ENCODE measurements at places on chromosomes 2 and 18.
A peak's percentile ranks its signal among the peaks of the same experiment; 100 is the strongest.

DNA sequence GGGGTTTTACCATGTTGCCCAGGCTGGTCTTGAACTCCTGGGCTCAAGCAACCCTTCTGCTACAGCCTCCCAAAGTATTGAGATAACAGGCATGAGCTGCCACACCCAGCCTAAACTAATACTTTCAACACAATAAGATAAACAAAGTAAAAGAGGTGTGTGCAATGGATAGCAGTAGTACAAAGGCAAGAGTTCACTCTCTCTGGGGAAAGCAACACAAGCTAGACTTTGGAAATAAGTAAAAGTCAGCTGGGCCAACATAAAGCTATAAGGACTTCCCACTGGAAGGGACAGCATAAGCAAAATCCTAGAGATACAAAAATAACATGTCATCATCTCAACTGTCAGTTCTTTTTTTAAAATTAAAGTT, 5.2 kb upstream of the NOSTRIN start:
- DNase-seq = no peak

DNA sequence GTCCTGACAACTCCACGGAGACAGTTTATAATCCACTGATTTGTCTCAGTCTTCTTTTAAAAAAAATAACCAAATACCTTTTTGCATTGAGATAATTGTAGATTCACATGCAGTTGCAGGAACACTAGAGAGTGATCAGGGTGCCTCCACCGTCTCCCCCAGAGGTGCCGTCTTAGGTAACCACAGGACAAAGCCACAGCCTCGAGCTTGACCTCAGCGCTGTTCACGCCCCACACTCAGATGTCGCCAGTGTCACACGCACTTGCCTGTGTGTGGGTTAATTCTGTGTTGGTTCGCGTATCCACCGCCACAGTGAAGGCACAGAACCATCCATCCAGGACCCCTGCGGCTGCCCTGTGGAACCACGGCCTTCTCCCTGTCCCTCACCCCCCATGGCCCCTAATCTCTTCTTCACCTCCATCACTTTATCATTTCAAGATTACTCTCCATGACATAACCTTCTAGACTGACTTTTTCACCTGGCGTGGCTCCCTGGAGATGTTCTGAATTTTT, 295.0 kb upstream of the HDAC4 start:
- no peak for DNase-seq

DNA sequence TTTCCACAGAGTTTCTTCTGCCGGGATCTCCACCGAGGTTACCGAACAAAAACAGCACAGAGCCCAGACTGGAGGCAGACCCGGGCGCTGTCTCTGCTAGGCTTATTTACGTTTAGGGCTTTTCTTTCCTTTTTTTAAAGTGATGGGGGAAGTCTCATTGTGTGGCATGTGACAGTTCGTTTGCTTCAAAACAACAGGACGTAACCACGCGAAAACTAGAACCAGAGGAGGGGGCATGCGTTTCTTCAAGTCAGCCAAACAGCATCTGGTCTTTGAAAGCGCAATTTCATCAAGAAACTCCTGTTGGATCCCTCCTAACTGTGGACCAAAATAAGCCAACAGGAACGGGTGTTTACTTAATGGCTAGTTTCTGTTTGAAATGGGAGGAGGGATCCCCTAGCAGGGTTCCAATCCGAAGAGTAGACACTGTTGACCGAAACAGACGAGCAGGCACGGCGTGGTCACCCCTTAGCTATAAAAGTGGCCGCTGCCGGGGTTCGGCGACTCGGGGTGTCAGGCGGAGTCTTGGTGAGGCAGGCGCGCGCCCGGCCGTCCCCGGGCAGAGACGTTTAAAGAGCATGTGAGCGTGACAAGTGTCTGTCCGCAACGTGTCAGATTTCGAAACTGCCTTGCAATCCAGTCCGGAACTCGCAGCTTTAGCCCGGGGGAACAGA, 997 bp upstream of the TGIF1 start:
- peak; percentile 63 for DNase-seq

- no peak for DNase-seq
These were observed 414.1 kb upstream of the ID2 start for GRCh38 chr2:8267721-8268120.

- DNase-seq = no peak
These were observed 148.3 kb downstream of the PLEKHA3 start for GRCh38 chr2:178628605-178629004.

DNA sequence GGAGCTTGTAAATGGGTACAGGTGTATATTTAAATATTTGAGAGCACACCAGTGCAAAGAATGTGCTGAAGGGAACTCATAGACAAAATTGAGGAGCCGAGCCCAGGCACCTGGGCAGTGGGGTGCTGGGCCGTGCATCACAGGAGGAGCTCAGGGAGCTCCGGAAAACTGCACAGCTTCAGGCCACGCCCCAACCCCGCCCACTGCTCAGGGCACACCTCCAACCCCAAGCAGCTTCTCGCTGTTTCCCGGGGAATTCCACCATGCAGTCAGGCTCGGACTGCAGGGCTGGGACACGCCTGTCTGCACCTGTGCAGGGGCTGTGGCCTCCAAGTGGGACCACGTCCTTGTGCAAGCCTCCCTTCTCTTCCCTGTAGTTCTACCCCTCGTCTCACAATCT, 243.0 kb downstream of the HDAC4 start:
- no peak for DNase-seq

DNA sequence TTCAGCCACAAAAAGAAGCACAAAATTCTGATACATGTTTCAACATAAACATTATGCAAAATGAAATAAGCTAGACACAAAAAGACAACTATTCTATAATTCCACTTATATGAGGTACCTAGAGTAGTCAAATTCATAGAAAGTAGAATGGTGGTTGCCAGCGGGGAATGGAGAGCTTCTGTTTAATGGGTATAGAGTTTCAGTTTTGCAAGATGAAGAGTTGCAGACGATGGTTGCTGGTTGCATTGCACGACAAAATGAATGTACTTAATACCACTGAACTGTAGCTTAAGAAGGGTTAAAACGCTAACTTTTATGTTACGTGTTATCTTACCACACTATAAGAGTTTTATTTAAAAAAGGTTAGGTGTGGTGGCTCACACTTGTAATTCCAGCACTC, 13.5 kb downstream of the YWHAQ start:
- DNase-seq = no peak

- no peak for DNase-seq
These were observed 136.7 kb upstream of the CXCR4 start for GRCh38 chr2:136254681-136255080.

Data from activated CD8-positive, alpha-beta memory T cell treated with anti-CD3 and anti-CD28 coated beads for 4 hours (primary cell).